Progenitor cell of endocrine pancreas (in vitro differentiated cells): ENCODE measurements at places on chromosomes 3 and 15. TPM values are rescaled to one million over a fixed set of nuclear protein-coding genes. Genes with fewer than 3 reads are reported as not detected.

GANC gene
- 19.5 and 20.6 TPM in 2 replicates for total RNA-seq

SCN11A gene
- total RNA-seq, result 1.5 and 1.6 TPM in 2 replicates

DNA sequence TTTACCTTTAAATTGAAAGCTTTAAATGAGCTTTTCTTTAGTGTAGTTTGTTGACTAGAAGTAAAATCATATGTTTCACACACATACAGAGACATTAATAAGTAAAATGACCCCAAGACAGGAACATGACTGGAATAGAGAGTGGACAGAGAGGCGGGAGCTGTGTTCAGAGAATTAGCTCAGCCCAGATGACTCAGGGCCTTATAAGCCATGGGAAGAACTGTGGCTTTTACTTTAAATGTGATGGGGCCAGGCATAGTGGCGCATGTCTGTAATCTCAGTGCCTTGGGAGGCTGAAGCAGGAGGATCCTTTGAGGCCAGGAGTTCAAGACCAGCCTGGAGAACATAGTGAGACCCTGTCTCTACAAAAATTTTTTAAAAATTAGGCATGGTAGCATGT, 26.7 kb downstream of the SACM1L start:
- DNase-seq, result no peak

DNA sequence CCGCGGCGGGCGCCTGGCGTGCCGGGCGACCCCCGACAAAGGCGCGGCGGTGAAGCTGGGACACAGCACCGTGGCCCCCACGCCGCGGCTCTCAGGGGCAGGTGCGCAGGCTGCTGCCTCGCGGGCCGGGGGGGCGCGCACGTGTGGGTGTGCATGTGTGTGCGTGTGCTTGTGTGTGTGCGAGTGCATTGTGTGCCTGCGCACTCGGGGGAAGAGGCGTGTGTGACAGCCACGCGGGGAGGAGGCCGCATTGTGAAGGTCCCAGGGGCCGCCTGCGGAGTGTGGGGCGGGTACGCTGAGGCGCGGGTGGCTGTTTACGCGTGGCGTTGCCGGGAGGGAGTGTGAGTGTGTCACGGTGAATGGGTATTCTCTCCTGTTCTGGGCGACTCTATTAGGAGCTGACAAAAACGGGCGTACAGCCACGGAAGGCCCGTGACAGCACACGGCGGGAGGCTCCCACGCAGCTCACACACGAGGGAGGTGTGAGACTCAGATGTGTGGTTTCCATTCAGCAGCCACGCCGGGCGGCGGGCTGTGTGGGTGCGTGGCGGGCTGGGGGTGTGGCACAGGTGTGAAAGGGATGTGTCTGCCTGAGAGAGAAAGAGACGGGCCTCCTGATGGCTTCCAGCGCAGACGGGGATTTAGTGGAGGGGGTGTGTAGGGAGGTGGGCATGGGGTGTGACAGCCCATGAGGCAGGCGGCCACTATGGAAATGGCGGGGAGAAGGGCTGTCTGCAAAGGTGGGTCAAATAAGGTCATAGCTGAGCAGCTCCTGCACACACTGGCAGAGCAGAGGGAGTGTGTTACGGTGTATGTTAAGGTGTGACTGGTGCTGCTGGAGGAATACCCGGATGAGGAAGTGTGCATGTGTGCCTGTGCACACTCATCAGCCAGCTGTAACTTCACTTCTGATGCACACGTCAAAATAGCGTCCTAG, 750 bp downstream of the PODXL2 start:
- DNase-seq, result no peak

GRCh38 chr15:78617516-78617915, 3.3 kb downstream of the CHRNA3 start:
- DNase-seq, result peak; percentile 7
